Body of pancreas (tissue), 4 donors: ENCODE measurements at places on chromosomes 12 and 14. TPM values are rescaled to one million over a fixed set of nuclear protein-coding genes. Genes with fewer than 3 reads are reported as not detected.
A peak's percentile ranks its signal among the peaks of the same experiment; 100 is the strongest.

DNA sequence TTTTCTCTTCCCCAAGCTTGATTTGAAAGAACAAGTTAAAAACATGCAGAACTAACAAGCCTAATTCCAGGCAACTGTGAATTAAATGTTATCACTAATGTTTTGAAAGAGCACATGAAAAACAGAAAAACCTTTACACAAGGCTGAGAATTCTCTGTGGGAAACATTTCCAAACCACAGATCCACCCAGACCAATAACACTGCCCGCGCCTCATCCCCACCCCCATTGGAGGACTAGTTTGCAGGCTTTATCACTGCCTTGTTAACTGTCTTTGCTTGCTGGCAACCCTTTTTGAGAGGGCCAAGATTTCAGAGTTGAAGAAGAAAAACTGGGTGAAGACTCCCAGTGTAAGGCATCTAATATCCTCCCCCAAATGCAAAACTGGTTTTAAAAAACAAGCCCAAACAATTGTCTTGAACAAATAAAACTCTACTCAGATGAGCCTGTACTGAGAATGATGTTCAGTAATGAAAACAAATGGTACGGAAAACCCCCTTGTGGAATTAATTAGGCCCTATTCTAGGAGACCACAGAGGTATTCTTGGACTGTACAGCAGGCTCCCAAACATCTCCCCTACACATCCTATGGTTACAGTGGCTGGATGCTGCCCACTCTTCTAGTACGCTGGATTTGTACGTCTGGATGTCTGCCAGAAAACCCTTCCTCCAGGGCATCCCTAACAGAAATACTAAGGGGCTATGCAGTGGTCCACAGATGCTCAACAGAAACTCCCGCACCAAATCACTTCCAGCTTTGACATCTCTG is 5.8 kb downstream of the MAX start:
- H3K27me3 ChIP-seq: no peaks in the 10 kb centered on the region
- H3K27ac ChIP-seq: no peak overlapping the region
- H3K36me3 ChIP-seq: peaks cover 19% of the 10 kb centered on the region
- DNase-seq: no peak
- H3K4me3 ChIP-seq: no peak overlapping the region
- H3K4me1 ChIP-seq: peaks cover 36% of the 10 kb centered on the region

TRHDE gene
- 10.9 TPM for total RNA-seq

PRH2 gene
- total RNA-seq: not detected

KRT5 gene
- total RNA-seq: 0.52 TPM

DNA sequence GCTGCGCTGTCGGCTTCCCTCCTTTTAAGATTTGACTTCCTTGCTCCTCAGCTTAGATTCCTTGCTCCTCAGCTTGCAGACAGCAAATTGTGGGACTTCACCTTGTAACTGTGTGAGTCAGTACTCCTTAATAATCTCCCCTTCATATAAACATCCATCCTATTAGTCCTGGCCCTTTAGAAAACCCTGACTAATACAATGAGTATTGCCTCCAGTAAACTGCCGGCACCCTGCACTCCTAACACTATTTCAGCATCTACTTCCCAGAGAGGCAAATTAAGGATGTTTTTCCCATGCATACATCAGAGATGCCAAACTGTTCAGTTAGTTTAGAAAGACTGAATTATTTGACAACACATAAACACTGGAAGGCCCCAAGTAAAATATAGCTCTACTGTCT is 611.3 kb upstream of the TMEM132C start:
- H3K27ac ChIP-seq: no peak overlapping the region
- no peaks in the 10 kb centered on the region for H3K36me3 ChIP-seq
- no peaks in the 10 kb centered on the region for H3K4me1 ChIP-seq
- H3K27me3 ChIP-seq: no peaks in the 10 kb centered on the region

GRCh38 chr12:8985213-8985754 is 4.1 kb upstream of the KLRG1 start:
- H3K27me3 ChIP-seq: no peaks in the 10 kb centered on the region
- no peak overlapping the region for H3K4me3 ChIP-seq
- no peaks in the 10 kb centered on the region for H3K36me3 ChIP-seq

DNA sequence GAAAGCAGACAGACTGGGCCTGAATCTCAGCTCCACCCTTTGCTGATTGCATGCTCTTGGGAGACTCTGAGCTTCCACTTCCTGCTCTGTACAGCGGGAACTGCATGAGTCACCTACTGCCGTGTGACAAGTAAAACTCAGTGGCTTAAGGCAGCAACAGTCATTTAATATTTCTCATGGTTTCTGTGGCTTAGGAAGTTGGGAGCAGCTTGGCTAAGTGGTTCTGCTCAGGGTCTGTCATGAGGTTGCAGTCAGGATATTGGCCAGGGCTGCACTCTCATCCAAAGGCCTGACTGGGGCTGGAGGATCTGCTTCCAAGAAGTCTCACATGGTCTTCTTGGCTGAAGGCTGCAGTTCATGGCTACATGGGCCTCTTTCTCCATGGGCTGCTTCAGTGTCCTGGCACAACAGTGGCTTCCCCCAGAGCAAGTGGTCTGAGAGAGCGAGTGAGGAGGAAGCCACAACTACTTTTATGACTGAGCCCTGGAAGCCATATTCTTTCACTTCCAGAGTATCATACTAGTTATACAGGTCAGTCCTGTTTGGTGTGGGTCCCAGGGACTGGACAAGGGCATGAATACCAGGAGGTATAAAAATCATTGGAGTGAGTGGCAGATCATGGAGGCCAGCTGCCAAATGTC is 49.7 kb downstream of the FAM222A start:
- H3K36me3 ChIP-seq: no peaks in the 10 kb centered on the region
- H3K4me3 ChIP-seq: no peak overlapping the region
- peak; percentile 9 for DNase-seq
- H3K4me1 ChIP-seq: peaks cover 31% of the 10 kb centered on the region
- H3K27ac ChIP-seq: no peak overlapping the region

ACVRL1 gene
- 93.9 TPM for total RNA-seq

KRT85 gene
- not detected for total RNA-seq

TAS2R20 gene
- 7.5 TPM for total RNA-seq

DNA sequence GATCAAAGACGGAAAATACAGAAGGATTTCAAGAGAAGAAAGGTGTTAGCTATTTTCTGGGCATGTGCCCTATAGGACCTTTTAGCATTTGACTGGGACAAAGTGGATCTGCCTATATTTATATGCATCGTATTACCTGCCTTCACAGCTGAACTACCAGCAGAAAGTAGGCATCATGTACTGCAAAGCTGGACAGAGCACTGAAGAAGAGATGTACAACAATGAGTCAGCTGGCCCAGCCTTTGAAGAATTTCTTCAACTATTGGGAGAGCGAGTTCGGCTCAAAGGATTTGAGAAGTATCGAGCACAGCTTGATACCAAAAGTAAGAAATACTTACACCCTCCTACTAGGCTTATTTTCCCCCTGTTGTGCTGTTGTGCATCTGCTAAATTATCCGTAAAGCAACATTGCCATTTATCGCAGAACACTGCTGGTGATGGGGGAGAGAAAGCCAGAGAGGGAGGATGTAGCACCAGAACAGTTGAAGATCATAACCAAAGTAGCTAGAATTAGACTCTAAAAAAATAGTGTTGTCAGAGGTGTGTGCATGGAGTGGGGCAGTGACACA is 282.0 kb upstream of the RGS6 start:
- H3K36me3 ChIP-seq: no peaks in the 10 kb centered on the region
- H3K4me1 ChIP-seq: peaks cover 16% of the 10 kb centered on the region
- no peak overlapping the region for H3K27ac ChIP-seq
- H3K4me3 ChIP-seq: no peak overlapping the region

DNA sequence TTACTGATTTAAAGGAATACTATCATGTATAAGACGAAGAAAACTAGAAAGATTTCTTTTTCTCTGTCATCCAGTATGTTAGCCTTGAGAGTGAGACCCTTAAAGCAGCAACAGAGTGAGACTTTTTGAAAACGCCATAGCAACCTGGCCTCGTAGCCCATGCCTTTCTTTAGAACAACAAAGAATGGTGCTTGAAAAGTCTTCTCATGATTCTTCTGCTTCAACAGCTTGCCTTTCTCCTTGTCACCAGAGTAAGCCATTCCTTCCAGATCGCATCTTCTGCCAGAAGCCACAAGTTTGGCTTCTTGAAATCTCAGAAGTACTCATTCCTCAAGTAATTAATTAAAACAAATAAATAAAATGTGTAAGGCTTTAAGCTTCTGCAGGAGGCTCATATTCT is 109.3 kb downstream of the PDE3A start:
- DNase-seq: no peak
- no peaks in the 10 kb centered on the region for H3K36me3 ChIP-seq
- no peaks in the 10 kb centered on the region for H3K27me3 ChIP-seq
- H3K4me3 ChIP-seq: no peak overlapping the region
- no peaks in the 10 kb centered on the region for H3K4me1 ChIP-seq

GRCh38 chr12:19075711-19076340 is 53.7 kb upstream of the PLEKHA5 start:
- H3K4me3 ChIP-seq: no peak overlapping the region
- no peaks in the 10 kb centered on the region for H3K4me1 ChIP-seq
- H3K27me3 ChIP-seq: no peaks in the 10 kb centered on the region

DNA sequence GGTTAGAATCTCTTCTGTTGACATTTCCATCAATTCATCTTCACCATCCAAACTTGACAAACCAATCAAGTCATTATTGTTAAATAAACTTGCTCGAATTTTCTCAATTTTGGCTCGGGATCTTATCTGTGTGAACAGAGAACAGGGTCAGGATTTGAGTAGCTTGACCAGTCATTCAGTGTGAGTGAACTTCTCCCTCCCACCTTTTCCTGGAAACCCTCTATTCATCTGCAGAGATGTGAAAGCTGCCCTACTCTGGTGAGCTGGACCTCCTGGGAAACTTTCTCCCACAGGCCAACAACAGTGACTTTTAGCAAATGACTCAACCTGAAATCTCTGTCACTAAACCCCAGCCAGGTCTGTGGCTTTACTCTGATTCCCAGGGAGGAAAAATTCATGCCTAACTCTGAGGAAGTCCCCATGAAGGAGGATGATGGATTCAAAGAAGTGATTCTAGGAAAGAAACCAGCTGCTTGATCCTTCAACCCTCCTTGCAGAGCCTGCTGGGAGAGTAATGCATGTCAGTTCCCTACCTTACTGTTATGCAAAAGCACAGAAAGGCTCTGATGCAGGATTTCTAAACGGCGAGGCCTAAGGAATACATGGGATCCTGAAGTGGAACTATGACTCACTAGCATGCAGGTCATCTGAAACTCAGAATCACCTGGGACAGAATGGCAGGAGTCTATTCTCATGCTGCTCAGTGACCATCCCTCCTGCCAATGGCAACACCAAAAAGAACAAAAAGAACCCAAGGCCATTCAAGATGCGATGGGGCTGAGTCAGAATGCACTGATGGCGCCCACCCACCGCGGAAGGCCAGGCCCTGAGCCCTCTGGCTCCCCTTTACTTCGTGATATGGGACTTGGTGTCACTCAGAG is 58.0 kb downstream of the TRAFD1 start:
- no peak overlapping the region for H3K27ac ChIP-seq
- no peak overlapping the region for H3K4me3 ChIP-seq
- no peak for DNase-seq
- no peaks in the 10 kb centered on the region for H3K27me3 ChIP-seq

DNA sequence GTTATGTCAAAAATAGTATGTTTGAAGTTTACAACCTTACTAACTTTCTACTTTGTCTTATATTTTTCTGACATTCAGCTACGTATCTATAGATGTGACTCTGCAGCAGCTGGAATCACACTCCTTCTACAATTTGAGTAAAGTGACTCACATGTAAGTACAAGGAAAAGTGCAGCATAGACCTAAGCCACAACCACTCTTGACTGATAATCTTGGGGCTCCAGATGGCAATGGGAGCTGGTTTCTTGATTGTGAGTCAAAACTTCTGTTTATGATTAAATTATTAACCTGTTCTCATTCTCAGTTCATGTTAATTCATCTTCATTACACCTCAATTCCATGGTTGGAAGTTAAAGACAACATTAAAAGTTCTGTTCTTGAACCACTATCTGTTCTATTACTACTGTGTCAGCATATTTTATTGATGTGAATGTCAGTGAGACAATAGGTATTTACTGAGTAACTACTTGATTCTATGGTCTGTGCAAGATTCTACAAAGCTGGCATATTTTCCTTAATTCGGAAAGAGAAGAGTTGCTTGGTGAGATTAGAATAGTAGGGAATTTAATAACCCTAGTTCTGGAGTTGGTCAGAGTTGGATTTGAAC is 112.9 kb downstream of the TSHR start:
- no peak overlapping the region for H3K4me3 ChIP-seq
- H3K27ac ChIP-seq: no peak overlapping the region
- DNase-seq: no peak
- no peaks in the 10 kb centered on the region for H3K4me1 ChIP-seq

- no peak for DNase-seq
- H3K27ac ChIP-seq: no peak overlapping the region
- no peaks in the 10 kb centered on the region for H3K27me3 ChIP-seq
- H3K36me3 ChIP-seq: no peaks in the 10 kb centered on the region
- H3K4me1 ChIP-seq: no peaks in the 10 kb centered on the region
Observed at GRCh38 chr14:72433511-72433910, 460.4 kb downstream of the DPF3 start.

GPRC5A gene
- 6.5 TPM for total RNA-seq

DNA sequence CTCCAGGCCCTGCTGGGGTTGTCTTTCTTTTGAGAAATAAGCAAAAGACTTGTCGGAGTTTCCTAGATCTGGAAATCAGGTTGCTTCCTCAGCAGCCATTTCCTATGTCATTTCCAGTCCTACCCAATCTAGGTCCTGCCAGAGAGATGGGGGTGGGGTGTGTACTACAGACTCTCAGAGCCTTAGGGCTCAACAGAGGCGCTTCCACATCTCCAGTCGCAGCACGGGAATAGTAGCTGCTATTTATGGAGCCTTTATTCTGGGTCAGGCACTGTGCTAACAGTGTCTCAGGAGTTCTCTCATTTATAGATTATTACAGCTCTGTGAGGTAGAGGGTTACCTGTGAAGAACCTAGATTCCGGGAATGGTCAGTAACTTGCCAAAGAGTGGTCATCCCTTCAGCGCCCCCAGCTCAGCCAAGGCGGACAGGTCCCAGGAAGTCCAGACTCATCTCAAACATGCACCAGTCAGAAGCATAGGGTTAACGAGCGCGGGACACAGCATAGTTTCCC is 21.9 kb downstream of the DHRS2 start:
- H3K27ac ChIP-seq: no peak overlapping the region
- no peak for DNase-seq
- H3K36me3 ChIP-seq: no peaks in the 10 kb centered on the region
- H3K4me1 ChIP-seq: no peaks in the 10 kb centered on the region
- H3K27me3 ChIP-seq: no peaks in the 10 kb centered on the region

GRCh38 chr12:11650286-11651281 is 1.1 kb downstream of the ETV6 start:
- peaks cover 41% of the 10 kb centered on the region for H3K4me1 ChIP-seq
- no peaks in the 10 kb centered on the region for H3K27me3 ChIP-seq
- no peaks in the 10 kb centered on the region for H3K36me3 ChIP-seq
- DNase-seq: no peak
- H3K4me3 ChIP-seq: peak overlapping the region; percentile 50

GRCh38 chr12:510071-510825 is 50.5 kb downstream of the B4GALNT3 start:
- no peak overlapping the region for H3K4me3 ChIP-seq
- H3K27ac ChIP-seq: peak overlapping the region; percentile 61
- H3K36me3 ChIP-seq: no peaks in the 10 kb centered on the region
